Omental fat pad (tissue), 4 donors: ENCODE measurements at places on chromosomes 2 and 18. TPM values are rescaled to one million over a fixed set of nuclear protein-coding genes. Genes with fewer than 3 reads are reported as not detected.

The CFAP65 gene
- not detected for total RNA-seq

The TRIP12 gene
- total RNA-seq = 178 TPM

The TTN gene
- 37.7 TPM for total RNA-seq

The RNF152 gene
- 16.2 TPM for total RNA-seq

The EMX1 gene
- 4.0 TPM for total RNA-seq

DNA sequence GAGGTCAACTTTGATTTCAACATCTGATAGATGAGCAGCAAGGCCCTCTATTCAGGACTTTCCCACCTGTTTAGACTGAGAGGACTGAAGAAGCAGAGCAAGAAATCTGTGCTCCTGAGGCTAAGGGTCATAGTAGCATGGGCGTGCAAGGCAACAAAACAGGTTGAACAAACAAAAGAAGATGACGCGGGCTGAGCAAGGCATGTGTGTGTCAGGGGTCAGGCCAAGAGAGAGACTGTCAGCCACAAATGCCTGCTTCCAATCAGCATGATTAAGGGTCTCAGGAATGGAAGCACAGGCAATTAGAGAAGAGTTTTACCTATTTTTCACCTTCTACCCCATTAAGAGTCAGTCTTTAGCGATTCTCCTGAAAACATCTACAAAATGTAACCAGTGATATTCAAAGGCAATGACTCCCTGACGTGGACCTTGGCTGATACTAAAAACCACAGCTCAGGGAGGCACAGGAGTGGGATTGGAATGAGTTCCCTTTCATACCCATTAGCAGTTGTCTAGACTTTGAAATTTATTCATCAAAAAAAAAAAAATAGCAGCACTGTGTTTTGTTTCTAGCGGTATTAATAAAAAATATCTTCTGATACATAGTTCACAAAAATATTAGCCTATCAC is 81.9 kb downstream of the DYNAP start:
- no peak for DNase-seq

- DNase-seq = no peak
These were observed 19.2 kb upstream of the SPATA3 start for GRCh38 chr2:230976671-230977171.

DNA sequence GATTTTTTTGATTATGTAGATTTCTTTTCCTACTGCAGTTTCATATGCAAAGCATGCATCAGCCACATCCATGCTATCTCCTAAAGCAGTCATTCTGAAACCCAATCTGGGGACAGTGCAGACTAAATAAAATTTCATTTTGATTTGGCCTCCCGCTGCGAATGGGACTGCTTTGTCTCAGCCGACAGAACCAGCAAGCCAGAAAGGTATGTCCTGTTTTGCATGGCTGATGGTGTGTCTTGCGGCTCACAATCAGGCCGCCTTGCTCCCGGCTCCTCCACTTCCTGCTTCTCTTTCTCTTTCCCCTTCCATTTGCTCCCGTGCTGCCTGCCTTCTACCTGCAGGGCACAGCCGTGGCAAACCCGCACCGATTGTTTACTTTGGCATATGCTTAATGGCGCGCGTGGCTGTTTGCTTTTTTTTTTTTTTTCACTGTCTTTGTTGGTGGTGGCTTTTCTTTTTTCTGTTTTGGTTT is 419.6 kb upstream of the POU3F3 start:
- no peak for DNase-seq

GRCh38 chr2:99802734-99803133 is 312.9 kb upstream of the REV1 start:
- DNase-seq = no peak

DNA sequence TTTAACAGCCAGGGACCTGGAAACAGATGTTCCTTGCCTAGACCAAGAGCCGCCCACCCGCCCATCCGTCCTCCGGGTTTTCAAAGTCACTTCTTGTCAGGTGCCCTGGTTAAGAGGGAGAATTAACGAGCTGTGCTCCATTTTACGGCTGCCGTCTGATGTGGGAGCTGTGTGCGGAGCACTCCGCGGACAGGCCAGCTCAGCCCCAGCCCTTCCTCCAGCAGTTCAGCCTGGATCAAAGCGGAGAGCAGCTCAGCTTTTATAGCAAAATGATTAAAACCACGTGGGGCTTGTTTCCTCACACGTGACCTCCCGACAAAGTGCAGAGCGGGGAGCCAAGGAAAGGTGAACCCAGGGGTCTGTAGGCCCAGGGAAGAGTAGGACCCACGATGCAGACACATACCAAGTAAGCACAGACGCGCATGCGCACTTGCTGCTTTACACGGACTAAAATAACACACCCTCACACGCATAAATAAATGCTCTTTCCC is 46.1 kb upstream of the PKDCC start:
- no peak for DNase-seq

DNA sequence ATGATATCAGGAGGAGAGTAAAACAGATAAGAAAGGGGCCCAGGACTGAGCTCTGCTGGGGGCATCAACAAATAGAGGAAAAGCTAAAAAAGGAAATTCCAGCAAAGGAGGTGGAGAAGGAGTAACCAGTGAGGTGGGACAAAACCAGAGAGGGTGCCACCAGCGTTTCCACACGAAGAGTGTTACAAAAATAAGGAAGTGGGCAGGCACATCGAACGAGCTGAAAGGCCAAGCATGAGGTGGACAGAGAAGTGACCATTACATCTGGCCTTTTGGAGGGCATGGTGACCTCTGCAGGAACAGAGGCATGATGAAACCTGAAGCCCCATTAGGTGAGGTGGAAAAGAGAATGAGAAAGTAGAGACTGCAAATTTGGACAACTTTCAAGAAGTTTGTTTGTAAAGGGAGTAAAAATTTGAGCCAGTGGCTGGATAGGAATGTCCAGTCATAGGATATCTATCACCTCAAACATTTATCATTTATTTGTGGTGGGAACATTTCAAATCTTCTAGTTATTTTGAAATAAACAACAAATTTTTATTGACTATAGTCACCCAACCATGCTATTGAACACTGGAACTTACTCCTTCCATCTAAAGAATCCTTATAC is 18.4 kb upstream of the VIT start:
- no peak for DNase-seq

- DNase-seq = no peak
These were observed 2158.6 kb upstream of the PIK3C3 start for GRCh38 chr18:39796393-39796792.

- DNase-seq = no peak
These were observed 28.1 kb downstream of the PIK3C3 start for GRCh38 chr18:41982942-41983660.

- DNase-seq = no peak
These were observed 206.7 kb upstream of the APCDD1 start for GRCh38 chr18:10247742-10248082.

- DNase-seq = no peak
These were observed 487.4 kb upstream of the SALL3 start for GRCh38 chr18:78492064-78492812.

DNA sequence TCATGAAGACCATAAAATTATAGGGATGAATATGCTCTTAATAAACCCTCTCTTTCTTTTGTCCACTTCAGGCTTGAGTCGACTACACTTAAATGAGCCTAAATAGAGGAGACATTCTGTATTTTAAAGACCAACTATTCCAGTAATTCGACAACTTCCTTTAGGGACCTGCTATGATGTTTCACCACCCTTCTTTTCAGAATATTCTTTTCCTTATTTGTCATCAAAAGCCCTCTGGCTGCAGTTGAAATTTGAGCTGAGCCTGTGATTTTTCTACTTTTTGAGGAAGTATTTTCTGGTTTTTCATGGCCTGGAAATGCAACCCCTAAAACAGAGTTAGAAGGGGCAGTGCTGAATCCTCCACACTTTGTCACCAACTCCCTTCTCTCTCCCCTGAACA is 287.0 kb downstream of the EPHA4 start:
- no peak for DNase-seq

- DNase-seq = no peak
These were observed 934.5 kb downstream of the CNTNAP5 start for GRCh38 chr2:124959581-124959980.
